ENCODE measurements at places on chromosomes 7 and 10.

GRCh38 chr7:17989546-17989945 is 38.1 kb downstream of the PRPS1L1 start:
- no peak for DNase-seq

DNA sequence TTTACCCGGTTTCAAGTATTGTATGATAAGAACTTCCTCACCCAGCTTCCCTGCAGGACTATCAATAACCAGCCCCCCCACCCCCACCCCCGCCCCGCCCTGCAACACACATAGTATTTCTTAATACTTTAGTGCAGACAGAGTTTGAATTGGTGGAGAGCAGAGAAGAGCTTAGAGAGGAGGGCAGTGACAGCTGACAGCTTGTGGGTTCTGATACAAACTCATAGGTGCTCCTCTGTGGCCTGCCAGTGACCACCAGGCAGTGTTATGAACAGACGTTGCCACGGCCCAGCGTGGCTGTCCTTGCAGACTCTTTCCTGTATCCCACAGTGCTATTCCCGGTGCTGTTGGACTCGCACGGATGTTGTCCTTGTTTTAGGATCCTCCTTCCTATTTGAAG is 186.9 kb upstream of the ADO start:
- DNase-seq = no peak

DNA sequence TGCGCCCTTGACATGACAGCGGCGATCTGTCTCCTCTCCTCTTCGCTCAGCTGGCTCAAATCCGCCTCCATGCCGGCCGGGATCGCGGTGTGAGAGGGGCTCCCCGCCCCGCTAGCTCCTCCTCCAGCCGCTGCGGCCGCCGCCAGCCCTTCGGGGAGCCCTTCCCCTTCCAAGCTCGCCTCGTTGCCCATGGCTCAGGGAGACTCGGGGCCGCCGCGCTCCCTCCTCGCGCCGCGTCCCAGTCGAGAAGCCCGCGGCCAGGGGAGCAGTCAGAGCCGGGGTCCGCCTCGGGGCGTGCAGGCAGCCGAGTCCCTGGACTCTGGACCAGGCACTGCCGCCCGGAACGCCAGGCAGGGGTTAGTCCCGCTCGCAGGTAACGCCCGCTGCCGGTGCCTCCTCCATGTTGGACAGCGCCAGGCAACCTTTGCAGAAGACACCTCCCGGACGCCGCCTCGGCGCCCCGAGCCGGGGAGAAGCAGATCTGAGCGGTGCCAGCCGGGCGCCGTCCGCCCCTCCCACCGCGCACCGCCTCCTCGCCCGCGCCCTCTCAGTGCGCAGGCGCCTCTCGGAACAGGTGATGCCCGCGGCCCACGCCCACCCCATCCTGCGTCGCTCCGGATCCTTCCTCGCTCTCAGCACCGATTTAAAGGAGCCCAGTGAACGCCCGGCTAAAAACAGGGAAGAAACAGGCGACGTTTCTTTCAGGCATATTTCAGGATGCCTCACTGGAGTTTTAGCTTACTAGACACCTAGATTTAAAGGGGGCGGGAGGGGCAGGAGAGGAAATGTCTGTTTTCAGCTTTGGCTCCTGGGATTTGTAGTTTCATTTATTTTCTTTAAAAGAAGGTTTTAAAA is at the start of gene PCLO:
Gene PCLO, minus strand, starts transcription at position 483 of the 855 bp plus-strand sequence. Its CDS starts 292 bp downstream, at position 191.
- no peak for DNase-seq

DNA sequence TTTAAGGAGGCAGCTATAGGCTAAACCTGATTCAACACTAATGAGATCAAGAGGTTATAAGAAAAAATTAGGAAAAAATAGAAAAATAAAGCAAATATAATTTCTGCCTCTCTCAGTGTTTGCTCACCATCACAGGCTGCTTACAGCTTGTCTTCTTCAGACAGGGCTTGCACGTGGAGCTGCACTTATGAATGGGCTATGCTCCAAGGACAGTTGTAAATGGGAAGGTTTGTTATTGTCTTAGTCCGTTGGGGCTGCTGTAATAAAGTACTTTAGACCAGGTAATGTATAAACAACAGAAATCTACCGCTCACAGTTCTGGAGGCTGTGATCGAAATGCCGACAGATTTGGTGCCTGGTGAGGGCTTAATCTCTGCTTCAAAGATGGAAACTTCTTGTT is 219.8 kb downstream of the NEBL start:
- no peak for DNase-seq

GRCh38 chr7:12741951-12742575 is 54.6 kb downstream of the ARL4A start:
- no peak for DNase-seq

- DNase-seq = no peak
Measured at GRCh38 chr7:78176171-78176570, 377.6 kb downstream of the PHTF2 start.

DNA sequence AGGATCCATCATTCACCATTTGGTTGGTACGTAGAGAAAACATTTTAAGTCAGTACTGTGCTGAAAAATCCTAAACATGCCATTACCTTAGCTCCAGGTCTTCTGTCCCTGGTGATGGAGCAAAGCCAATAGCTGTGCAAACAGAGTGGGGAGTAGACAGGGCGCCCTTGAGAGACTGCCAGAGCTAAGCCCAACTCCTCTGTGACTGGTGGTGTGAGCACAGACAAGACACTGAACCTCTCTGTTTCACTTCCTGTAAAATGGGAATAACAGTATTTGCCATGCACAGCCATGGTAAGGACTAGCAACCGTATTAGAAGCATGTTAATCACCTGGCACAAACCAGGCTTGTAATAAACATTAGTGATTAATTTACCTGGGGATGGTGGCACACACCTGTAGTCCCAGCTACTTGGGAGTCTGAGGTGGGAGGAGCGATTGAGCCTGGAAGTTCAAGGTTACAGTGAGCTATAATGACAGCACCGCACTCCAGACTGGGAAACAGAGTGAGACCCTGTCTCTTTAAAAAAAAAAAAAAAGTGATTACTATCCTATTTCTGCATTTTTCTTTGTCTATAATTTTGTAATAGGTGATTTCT is 28.7 kb downstream of the LYZL1 start:
- no peak for DNase-seq

- DNase-seq = no peak
Measured at GRCh38 chr10:109922358-109922975, 844 bp downstream of the XPNPEP1 start.

DNA sequence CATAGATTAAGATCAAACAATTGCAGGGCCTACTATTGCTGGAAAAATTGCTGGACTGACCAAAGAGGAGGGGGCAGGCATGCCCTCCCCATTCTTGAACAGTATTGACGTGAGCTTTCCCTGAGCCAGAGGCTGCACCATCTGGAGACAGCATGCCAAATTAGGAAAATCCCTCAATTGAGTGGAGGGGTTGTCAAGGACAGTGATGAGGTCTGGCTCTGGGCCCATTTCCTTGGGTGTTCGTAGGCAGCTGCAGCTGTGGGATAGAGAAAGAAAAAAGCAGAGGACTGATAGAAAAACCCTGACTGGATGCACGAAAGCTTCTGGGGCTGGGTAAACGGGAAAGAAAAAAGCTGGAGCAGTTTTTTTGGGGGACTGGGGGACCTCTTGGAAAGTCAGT is 22.8 kb upstream of the ORC5 start:
- no peak for DNase-seq

Data from activated gamma-delta T cell treated with anti-CD3 and anti-CD28 coated beads, Interleukin-2, amount 50 U/mL, for 16 hours (primary cell).